ENCODE measurements at places on chromosomes 1 and 21.
A peak's percentile ranks its signal among the peaks of the same experiment; 100 is the strongest.

DNA sequence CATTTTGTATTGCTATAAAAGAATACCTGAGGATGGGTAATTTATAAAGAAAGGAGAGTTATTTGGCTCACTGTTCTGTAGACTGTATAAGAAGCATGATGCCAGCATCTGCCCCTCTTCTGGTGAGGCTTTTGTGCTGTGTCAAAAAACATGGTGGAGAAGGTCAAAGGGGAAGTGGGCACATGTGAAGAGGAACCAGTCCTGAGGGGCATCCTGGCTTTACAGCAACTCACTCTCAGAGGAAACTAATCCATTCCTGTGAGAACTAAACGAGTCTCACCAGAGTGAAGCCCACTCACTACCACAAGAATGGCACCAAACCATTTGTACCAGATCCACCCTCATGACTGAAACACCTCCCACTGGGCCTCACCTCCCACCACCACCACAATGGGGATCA lies 18.8 kb upstream of the SELP start:
- DNase-seq, result no peak

- DNase-seq, result no peak
These were observed 19.1 kb upstream of the KCNA10 start for GRCh38 chr1:110538075-110538474.

DNA sequence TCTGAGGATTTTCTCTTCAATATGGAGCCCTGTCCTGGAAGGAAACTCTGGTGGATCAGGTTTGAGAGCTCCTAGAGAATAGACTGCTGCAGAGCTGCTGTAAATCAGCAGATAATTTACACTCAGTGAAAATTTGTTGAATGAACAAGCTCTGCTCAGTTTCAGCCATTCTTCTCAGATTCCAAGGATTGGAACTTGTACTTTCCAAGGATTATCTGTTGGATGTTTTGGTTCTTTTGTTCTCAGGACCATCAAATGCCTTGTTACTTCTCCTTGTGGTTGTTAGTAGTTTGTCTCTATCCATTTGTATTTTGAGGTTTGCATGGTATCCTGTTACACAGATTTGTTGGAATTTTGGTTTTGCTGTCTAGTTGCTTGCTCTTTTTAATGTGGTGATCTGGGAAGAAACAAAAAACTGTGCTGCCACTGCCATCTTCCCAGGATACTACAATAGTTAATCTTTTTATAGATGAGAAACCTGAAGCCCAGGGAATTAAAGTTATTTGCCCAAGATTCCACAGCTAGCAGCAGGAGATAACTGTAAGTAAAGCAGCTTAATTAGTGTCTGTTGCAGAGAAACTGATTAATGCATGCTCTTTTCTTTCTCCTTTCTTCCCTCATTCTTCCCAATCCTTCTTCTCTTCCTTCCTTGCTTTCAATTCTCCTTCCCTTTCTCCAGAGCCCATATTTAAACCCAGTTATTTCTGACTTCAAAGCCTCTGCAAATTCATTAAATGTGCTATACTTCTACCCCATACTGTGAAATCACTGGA lies 21.7 kb upstream of the KIFAP3 start:
- DNase-seq, result no peak

DNA sequence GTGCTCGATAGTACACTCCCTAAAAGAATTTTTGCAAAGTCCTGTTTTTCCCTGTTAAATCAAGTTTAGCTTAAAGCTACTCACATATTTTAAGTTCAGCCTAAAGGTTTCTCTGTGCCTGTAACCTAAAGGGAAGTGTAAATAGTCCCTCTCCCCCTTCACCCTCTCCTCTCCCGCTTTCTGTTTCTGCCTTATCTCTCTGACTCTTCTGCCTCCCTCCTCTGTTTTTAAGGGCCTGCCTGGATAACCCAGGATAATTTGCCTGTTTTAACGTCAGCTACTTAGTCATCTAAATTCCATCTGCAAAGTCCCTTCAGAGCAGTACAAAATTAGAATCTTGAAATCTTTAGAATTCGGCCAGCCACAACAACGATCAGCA lies 92.6 kb downstream of the NID1 start:
- no peak for DNase-seq

- no peak for DNase-seq
These were observed 321.1 kb downstream of the KCTD3 start for GRCh38 chr1:215888159-215888558.

GRCh38 chr1:117656202-117656641 lies 50.4 kb downstream of the TENT5C start:
- DNase-seq, result peak; percentile 74

GRCh38 chr1:22257290-22258275 lies 114.7 kb upstream of the WNT4 start:
- DNase-seq, result no peak

DNA sequence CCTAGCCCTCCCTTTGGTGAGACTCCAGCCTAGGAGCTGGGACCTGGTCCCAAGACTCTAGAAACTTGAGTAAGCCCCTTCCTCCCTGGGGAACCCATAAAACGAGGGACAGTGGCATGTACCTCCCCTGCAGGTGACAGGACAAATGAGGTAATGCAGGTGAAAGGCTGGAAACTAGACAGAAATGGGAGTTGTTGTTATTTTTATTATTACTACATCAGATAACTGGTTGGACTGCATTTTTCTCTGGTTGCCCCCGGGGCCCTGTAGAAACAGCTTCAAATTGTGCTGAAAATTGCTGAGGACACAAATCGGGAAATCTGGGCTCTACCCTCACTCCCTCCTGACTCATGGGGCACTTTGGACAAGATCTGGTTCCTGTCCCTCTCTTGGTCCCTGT lies 132.3 kb upstream of the WNT4 start:
- no peak for DNase-seq

GRCh38 chr21:31545036-31545435 lies 114.5 kb upstream of the SOD1 start:
- DNase-seq, result no peak

DNA sequence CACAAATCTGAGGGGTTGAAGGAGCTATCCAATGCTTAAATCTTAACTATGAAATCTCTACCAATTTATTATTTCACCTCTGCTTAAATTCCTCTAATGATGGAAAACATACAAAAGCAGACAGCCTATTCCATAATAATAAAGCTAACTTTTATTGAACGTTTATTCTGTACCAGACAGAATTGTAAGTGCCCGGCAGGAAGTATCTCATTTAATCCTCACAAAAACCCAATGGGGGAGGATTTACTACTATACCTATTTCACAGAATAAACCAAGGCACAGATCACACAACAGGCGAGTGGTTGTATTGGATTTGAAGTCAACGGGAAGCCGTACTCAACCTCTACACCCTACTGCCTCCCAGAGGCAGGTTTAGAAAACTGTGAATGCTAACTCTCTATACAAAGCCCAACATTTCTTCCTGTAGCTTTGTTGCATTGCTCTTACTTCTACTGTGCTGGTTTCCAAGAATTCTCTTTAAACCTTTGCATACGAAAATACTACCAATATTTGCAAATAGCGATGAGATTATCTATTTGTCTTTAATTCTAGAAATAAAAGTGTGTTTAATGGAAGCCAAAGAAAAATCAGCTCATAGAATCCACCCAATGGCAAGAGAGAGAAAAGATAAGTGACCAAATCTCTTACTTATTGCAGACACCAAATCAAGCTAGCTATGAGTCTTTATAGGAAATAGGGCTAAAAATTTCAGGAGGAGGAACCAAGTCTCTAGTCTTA lies 33.5 kb upstream of the C1orf53 start:
- DNase-seq, result peak; percentile 34

GRCh38 chr1:82449506-82450057 lies 648.8 kb downstream of the ADGRL2 start:
- no peak for DNase-seq

DNA sequence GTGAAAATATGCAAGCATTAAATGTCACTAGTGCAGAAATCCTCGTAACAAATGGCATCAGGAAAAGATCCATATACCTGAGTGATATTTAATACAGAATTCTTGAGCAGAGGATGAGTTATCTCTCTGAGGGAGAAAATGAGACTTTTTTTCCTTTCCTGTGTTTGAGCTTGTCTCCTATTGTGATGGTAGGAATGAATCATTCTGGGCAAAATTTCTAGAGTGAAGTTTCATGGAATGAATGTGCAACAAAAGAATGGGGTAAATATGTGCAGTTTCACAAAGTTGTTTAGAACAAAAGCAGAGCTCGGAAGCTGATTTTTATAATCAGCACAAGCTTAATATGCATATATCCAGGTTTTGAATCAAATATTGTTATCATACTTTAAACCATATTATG lies 4.6 kb downstream of the CTPS1 start:
- DNase-seq, result no peak

DNA sequence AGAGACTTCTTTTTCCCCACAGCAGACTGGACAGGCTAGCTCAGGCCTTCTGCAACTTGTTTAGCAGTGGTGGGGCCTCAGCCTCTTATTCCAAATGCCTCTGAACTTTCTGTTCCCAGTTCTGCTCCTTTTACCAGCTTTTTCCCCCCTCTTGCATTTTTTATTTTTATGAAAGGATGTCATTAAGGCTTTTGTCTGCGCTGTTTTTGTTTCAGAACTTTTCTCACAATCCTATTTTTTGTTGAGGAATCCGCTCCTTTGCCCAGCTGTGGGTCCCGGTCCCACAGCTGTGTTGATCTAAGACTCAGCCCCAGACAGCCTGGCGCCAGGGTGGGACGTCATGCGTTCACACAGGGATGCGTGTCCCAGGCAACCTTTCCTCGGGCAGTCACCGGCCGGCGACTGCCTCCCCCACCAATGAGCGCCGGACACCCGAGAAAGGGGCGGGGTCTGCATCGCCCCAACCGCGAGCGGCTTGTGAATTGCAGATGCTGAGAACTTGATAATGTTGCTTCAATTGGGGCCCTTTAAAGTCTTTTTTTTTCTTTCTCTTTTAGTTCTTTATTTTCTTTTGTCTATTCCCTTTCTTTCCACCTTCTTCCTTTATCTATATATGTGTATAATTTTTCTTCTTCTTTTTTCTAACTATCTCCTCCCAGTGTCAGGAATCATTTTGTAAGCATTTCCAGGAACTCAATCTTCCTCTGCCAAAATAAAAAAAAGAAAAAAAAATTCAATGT lies 3.0 kb upstream of the ID3 start:
- DNase-seq, result peak; percentile 28

- no peak for DNase-seq
These were observed 138.4 kb upstream of the ZP4 start for GRCh38 chr1:238029126-238029525.

DNA sequence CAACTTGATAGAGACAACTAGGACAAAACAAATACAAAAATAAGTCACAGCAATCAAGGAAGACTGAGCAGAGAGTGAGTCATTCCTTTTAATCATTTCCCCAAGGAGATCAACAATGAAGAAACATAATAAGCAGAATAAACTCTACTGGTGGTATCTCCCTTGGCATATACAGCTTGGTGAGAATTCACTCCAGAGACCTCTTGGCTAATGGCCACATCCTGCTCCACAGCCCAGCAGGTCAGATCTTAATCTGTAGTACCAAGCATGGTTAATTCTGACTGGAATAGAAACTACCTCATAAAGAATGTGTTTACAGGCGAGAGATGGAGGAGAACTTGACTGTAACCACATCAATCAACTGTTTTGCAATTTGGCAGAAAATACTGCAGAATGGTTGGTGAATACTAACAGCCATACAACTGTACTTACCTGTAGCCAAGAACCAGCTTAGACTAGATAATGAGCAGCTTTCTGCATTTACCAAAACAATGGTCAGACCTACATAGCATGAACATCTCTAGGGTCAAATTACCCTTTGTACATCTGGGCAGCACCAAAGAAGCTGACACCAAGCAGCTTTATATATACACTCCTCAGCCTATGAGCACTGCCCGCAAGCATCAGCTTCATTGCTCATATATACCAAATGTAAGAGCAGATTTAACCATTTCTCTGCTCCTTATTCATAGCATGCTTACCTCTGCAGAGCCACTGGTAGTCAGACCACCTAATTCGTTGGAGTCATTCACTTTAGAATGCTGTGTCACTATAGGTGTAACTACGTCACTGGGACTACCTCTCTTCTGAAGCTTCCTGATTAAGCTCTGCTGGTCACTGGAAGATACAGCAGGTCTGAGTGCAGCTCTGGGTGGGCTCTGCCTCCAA lies 51.0 kb downstream of the KIAA0319L start:
- peak; percentile 49 for DNase-seq

DNA sequence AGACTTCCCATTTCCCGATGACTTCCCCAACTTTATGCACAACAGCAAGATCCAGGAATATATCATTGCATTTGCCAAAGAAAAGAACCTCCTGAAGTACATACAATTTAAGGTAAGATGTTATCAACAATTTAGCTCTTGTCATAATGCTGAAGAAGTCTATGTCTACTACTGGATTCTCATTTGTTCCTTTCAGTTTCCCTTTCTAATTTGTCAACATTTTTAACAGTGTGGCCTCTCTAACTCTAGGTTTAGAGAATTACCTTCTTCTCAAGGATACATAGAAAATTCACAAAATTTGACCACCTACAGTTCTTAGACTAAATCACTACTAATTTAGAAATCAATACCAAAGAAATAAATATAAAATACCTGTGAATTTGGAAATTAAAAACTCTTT lies 13.2 kb downstream of the FMO3 start:
- no peak for DNase-seq

- DNase-seq, result no peak
These were observed 4.2 kb upstream of the CCDC28B start for GRCh38 chr1:32195972-32196823.

- DNase-seq, result no peak
These were observed 505 bp downstream of the LMNA start for GRCh38 chr1:156114919-156115513.

DNA sequence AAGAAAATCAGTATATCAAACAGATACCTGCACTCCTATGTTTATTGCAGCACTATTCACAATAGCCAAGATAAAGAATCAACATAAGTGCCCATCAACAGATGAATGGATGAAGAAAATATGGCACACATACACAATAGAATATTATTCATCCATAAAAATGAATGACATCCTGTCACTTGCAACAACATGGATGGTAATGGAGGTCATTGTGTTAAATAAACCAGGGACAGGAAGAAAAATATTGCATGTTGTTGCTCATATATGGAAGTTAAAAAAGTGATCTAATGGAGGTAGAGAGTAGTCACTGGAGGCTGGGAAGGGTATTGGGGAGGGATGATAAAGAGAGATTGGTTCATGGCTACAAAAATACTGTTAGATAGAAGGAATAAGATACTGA lies 65.4 kb upstream of the CR2 start:
- no peak for DNase-seq

DNA sequence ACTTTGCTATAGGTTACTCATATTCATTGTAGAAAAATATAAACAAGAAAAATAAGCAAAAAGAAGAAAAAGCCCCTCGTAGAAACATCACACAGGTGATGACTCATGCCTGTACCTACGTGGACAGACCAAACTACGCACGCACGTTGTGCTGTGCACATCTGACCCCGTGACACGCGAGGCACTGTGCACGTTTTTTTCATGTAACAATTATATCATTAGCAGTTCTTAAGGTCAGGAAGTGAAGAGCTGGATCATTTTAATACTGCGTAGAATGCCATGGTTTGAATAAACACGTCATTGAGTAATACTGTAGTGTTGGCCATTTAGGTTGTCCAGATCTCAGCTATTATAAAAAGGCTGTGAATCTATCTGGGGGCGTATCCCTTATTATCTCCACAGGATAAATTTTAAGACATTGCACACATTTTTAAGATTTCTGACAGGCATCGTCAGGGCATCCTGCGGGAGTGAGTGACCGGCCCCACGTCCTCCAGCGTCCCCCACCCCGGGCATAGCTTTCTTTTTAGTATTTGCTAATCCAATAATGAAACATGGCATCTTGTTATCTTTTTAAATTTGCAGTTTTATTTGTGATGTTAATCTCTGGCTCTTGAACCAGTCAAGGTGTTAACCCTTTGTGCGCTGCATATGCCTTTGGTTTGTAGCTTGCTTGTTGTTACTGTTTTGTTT lies 23.4 kb upstream of the ADARB1 start:
- no peak for DNase-seq

Data from activated gamma-delta T cell treated with Interleukin-2 at 50 U/mL for 16 hours (primary cell).